ENCODE measurements at places on chromosomes 3 and 15.

GRCh38 chr3:157094751-157095480, 65.0 kb downstream of the CCNL1 start:
- no peak for DNase-seq

- no peak for DNase-seq
Measured at GRCh38 chr15:39016706-39017105, 452.1 kb upstream of the RASGRP1 start.

- no peak for DNase-seq
Measured at GRCh38 chr3:142652826-142653292, 56.7 kb downstream of the PLS1 start.

DNA sequence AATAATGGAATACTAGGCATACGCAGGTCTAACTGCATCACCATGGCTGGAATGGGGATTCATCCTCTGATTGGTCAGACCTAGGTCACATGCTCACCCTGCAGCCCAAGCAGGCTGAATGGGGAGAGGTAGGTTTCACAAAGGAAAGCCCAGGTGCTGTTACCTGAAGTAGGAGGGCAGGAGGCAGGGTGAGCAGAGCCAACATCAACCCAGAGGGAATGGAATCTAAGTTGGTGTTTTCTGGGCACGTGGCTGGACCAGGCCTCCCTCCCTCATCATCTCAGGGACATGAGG, 6.7 kb upstream of the H1-8 start:
- no peak for DNase-seq

GRCh38 chr15:85010386-85011159, 28.9 kb downstream of the PDE8A start:
- DNase-seq = no peak

DNA sequence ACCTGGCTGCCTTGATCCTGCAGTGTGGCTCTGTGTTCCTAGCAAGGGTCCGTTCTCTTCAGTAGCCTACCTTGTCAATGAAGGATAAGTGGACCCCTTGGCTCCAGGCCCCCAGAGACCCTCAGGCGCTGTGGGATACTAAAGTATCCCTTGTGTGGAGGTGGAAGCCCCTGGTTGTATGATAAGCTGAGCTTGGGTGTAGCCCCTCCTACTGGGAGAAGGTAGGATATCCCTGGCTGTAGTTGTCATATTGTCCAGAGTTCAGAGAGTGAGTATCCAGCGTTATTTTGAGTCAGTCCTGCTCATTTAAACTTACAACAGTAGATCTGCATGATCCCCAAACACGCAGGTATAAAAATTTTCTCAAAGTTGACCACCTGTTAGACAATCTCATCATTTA, 496.8 kb downstream of the CNTN4 start:
- no peak for DNase-seq

GRCh38 chr3:133540896-133541674, 32.4 kb upstream of the CDV3 start:
- no peak for DNase-seq

DNA sequence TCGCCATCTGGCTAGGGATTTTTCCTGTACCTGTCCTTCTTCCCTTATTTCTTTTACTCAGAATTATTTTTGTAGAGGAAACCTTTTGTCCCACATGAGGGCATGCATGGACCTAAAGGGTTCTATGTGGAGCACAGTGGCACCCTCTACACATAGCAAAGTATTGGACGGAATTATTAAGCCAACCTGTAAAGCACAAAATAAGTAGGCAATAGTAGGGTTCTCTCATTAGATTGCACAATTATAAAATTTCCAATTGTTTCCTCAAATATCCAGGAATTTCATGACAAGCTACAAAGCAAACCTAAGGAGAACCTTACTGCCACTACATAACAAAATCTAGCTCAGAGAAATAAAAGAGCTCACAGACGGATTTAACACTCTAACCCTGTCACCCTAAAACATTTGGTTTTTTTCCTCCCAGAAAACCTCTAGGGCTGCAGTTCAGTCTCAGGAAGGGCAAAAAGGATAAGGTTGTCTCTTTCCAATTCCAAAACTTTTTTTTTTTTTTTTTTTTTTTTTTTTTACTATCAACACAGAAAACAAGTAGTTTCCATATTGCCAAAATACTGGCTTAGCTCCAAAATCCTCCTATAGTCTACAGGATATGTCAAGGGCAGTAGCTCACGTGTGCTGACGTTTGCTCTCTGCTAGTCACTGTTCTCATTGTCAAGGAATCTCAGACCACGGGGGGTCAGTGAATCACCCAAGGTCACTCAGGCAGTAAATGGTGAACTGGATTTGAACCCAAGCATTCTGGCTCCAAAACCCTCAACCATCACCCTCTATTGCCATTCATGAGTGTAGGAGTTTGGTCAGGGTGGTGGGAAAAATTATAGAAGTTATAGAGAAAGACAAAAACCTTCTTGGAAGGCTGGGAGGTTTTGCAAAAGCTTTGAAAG, 52.3 kb downstream of the NCEH1 start:
- no peak for DNase-seq

GRCh38 chr3:10614168-10614567, 108.8 kb upstream of the ATP2B2 start:
- DNase-seq = no peak

DNA sequence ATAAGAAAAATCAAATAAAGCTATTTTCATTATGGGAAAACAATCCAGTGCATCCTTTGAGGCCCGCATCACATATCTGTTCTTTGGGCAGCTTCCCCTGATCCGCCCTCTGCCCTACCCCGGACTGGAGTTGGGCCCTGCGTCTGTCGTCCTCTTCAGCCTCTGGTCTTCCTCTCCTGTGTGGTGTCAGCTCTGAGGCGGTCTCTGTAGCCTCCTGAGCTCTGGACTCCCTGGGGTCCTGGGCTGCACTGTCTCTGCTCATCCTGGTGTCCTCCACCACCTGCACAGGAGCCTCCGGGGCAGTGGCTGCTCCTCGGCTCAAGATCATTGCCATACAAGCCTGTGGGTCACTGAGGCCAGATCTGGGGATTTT, 7.4 kb upstream of the SNX22 start:
- no peak for DNase-seq

- DNase-seq = no peak
Measured at GRCh38 chr15:39851500-39852092, 68.5 kb downstream of the GPR176 start.

DNA sequence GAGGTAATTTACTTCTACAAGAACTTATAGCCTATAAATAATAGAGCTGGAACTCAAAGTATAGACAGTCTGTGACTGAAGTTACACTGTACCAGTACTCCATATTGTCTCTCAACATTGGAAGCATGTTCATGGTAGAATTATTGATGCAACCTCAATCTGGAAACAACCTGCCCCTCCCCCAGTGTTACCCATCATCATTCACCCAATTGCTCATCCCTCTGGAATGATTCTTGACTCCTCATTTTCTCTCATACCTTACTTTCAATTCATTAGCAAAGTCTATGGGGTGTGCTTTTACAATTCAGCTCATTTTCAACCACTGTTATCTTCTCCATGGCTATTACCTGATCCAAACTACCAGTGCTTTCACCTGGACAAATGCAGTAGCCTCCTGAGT, 151.7 kb downstream of the CPNE4 start:
- DNase-seq = no peak

All from stimulated activated CD4-positive, alpha-beta T cell treated with anti-CD3 and anti-CD28 coated beads, TNF-alpha, amount 100 ng/mL, for 24 hours (primary cell).